ENCODE measurements at places on chromosomes 5 and 9.

DNA sequence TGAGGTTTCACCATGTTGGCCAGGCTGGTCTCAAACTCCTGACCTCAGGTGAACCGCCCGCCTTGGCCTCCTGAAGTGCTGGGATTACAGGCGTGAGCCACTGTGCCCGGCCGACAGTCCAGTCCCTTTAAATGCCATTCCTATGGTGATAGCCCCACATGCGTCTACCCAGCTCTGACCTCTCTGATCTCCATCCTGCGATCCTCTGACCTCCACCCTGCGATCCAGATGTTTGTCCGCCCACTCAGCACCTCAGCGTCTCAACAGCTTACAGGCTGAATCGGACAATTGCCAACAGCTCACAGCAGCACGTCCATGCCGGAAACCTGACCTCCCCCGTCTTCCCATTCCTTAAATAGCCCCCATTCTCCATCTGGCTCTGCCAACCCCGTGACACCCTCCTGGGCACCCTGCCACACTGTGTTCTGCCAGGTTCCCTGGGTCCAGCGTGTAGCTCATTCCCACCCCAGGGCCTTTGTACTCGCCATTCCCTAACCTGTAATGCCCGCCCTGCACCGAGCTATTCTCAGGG lies 44.0 kb upstream of the RNU6ATAC start:
- no peak for DNase-seq

DNA sequence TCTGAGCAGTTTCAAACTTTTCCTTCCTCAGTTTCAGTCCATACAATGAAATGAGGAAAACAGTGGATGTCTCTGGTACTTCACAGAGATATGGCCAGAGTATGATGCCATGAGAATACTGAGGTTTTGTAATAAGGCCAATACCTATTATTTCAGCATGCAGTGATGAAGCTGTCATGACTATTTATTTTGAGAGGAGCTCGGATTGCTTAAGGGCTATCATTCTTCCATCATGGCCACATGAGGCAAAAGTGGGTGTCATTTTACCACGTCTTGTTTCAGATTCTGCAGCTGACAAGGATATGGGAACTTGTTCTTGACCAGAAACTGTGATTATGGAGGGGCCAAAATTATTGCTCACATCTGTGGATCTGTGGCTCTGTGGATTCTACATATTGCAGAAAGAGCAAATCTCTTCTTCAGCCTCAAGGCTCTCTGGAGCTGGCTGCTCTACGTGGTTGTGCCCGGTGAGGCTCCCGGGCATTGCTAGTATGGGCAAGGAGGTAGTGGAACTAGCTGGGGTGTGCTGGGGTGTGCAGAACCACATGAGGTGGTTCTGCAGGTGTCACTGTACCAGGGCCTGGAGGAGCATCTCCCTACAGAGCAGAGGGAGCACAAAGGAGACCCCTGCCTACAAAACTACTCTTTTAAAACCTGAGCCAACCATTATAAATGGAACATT lies 180.3 kb downstream of the SEMA6A start:
- DNase-seq, result no peak

GRCh38 chr5:17042041-17042440 lies 106.0 kb upstream of the MYO10 start:
- no peak for DNase-seq

DNA sequence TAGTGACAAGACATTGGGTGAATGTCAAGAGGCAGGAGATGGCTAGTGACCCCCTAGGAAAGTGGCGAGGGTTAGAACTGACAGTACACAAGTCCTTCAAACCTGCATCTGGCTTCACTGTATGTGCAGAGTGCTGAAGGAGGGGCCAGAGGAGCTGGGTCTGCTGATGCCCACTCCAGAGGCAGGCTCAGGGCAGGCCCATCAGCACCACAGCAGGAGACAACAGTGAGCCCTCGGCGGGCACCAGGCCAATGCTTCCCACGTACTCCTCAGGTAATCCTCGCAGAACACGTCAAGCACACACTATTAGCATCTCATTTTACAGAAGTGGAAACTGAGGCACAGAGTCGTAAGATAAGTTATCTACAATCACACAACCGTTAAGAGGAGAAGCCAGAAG lies 76.1 kb upstream of the SH3PXD2B start:
- no peak for DNase-seq

DNA sequence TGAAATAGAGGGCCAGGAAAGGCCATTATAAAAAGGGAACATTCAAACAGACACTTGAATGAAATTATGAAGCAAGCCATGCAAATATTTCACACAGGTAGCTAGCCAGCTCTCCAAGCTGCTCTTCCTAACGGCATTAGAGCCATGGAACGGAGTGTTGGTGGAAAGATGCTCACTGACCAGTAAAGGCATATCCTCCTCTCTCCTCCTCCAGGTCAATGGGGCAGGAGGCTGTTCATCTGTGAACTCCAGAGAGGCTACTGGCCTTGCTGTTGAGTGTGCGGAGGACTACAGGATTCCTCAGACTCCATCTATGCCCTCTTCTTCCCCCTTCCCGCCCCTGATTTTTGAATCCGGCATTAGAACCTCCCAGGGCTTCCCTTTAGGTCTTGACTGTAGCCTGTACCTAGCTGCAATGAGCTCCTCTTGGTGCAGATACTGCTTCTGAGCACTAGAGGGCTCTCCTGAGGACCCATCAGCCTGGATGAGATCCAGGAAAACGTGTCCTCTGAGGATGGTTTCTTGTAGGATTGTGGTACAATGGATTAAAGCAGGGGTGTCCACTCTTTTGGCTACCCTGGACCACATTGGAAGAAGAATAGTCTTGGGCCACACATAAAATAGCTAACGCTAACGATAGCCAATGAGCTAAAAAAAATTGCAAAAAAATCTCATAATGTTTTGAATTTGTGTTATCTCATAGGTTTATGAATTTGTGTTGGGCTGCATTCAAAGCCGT lies 162.2 kb downstream of the SREK1 start:
- no peak for DNase-seq

- DNase-seq, result no peak
Observed at GRCh38 chr9:138044485-138045383, 167.2 kb downstream of the CACNA1B start.

GRCh38 chr9:76817489-76817888 lies 53.3 kb downstream of the PCA3 start:
- DNase-seq, result no peak

DNA sequence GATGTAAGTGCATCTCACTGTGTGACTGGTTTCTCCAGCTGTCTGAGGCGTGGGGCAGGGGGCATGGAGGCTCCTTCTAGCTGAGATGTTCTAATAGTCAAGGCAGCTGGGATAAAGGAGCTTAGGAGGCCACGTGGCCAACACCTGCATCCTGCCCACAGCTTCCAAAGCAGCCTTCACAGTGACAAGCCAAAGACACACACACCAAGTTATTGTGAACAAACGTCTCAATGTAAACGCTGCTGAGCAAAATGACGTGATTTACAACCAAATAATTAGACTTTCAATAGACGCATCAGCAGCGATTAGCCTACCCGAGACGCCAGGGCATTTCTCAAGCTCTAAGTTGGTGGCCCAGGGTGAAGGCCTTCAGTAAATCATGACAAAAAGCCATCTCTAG lies 23.2 kb upstream of the SLC25A51 start:
- no peak for DNase-seq

DNA sequence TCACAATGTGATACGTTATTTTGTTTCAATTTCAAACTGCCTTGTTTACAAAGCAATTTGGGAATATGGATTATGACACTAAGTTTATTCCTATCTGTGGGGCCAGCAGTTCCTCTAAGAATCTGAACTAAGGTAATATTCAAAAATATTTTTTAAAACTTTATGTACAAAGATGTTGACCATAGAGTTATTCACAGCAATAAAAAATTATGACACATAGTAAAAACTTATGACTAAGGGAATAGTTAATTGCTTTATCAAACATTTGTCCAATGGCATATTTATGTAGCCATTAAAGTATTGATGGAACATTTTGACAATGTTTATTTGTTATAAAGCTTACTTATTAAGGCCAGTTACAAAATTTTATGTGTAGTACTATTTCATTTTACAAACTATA lies 73.4 kb upstream of the FREM1 start:
- no peak for DNase-seq

GRCh38 chr5:76334574-76334973 lies 68.5 kb upstream of the IQGAP2 start:
- no peak for DNase-seq

GRCh38 chr9:7246917-7247522 lies 489.2 kb downstream of the KDM4C start:
- DNase-seq, result no peak

GRCh38 chr9:93030642-93031628 lies 27.6 kb upstream of the SUSD3 start:
- no peak for DNase-seq

DNA sequence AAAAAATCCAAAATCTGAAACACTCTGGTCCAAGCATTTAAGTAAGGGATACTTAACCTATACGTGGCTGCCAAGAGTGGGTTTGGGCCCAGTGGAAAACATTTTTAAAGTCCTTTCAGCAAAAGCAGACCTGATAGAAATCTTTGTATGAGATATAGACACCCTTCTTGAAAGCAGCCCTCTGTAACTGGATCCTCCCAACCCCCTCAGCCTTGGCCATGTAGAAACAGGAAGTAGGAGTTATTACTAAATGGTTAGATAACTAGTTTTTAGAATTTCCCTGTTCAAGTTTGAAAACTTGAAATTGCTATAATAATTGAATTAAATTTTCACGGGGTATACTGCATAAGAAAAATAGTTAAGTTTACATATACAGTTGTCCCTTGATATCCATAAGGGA lies 111.3 kb upstream of the PCA3 start:
- DNase-seq, result no peak

- DNase-seq, result no peak
Observed at GRCh38 chr5:120463991-120464626, at the start of gene PRR16. Gene PRR16 (plus strand): TSS chr5:120464300.

GRCh38 chr5:123735384-123735783 lies 223.4 kb downstream of the CSNK1G3 start:
- DNase-seq, result no peak

GRCh38 chr9:131228988-131229387 lies 47.3 kb downstream of the FAM78A start:
- DNase-seq, result no peak

GRCh38 chr5:107028938-107029337 lies 641.8 kb downstream of the EFNA5 start:
- no peak for DNase-seq

GRCh38 chr5:109005297-109006009 lies 257.8 kb downstream of the FER start:
- no peak for DNase-seq

- DNase-seq, result no peak
Observed at GRCh38 chr9:116806075-116806474, 119.0 kb downstream of the TRIM32 start.

Measured in stimulated activated CD4-positive, alpha-beta T cell treated with anti-CD3 and anti-CD28 coated beads, TNF-alpha, amount 100 ng/mL, for 1 hour (primary cell).